ENCODE measurements at places on chromosomes 2 and 18. TPM values are rescaled to one million over a fixed set of nuclear protein-coding genes. Genes with fewer than 3 reads are reported as not detected.

Gene AQP12B
- total RNA-seq = not detected

Gene FKBP7
- total RNA-seq = 10.5 TPM

Gene CD8B
- total RNA-seq = 1.5 TPM

Gene DTYMK
- total RNA-seq = 17.3 TPM

Gene ANKRD62
- 0.27 TPM for total RNA-seq

Gene CSRNP3
- total RNA-seq = 2.3 TPM

DNA sequence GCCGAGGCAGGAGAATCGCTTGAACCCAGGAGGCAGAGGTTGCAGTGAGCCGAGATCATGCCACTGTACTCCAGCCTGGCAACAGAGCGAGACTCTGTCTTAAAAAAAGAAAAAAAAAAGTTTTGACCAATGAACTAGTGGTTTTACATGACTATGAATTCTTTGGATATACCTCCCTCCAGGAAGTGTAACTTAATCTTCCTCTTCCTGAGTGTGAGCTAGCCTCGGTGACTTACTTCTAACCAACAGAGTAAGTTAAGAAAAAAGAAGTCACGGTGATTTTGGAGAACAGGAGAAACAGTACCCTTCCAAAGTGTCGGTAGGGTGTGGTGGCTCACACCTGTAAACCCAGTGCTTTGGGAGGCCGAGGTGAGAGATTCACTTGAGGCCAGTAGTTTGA is 7.1 kb downstream of the TIA1 start:
- no peak overlapping the region for H3K4me3 ChIP-seq
- no peaks in the 10 kb centered on the region for H3K27me3 ChIP-seq
- peaks cover 33% of the 10 kb centered on the region for H3K36me3 ChIP-seq
- no peak overlapping the region for H3K27ac ChIP-seq

DNA sequence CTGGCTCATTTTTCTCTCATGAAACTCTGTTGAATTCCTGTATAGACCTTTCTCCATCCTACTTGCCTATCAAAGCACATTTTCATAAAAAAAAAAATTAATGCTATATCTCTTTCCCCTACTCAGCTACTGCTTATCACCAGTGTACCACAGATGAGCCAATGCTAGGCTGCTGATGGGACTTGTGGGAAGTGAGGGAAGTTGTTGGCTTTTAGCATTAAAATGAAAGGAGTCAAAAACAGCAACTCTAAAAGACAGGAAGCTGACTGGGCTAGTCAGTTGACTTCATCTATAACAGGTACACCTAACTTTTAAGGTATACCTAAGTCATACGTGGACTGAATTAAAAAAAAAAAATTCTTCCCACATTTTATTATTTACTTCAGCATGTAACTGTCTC is 102.1 kb downstream of the FAM117B start:
- H3K36me3 ChIP-seq = no peaks in the 10 kb centered on the region
- DNase-seq = no peak
- H3K27me3 ChIP-seq = no peaks in the 10 kb centered on the region
- H3K4me3 ChIP-seq = no peak overlapping the region
- no peaks in the 10 kb centered on the region for H3K4me1 ChIP-seq
- no peak overlapping the region for H3K27ac ChIP-seq

DNA sequence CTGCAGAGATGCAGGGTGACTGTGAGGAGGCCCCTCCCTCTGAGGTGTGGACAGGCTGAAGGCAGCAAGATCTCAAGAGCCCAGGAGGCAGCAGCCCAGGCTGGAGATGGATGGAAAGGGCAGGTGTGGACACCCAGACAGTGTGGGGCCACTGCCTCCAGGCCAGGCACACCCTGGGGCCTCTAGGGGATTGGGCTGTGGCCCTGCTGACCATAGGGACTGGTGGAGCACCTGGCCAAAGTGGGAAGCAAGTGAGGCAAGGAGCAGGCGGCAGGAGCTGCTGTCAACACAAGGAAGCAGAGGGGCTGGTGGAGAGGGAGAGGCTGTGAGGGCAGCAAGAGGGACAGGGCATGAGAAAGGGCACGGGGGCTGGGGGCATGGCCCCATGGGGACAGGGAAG is 10.8 kb downstream of the SNED1 start:
- H3K4me3 ChIP-seq = no peak overlapping the region
- H3K4me1 ChIP-seq = peaks cover 30% of the 10 kb centered on the region
- DNase-seq = peak; percentile 42
- no peaks in the 10 kb centered on the region for H3K27me3 ChIP-seq
- H3K27ac ChIP-seq = peak overlapping the region; percentile 73

GRCh38 chr2:190053426-190053825 is 9.1 kb downstream of the MSTN start:
- no peaks in the 10 kb centered on the region for H3K4me1 ChIP-seq
- no peak overlapping the region for H3K4me3 ChIP-seq
- no peak overlapping the region for H3K27ac ChIP-seq
- H3K27me3 ChIP-seq = no peaks in the 10 kb centered on the region
- no peaks in the 10 kb centered on the region for H3K36me3 ChIP-seq
- no peak for DNase-seq

- H3K4me3 ChIP-seq = no peak overlapping the region
- no peaks in the 10 kb centered on the region for H3K27me3 ChIP-seq
- no peak for DNase-seq
Observed at GRCh38 chr2:176004934-176005333, 2.9 kb upstream of the LNPK start.

GRCh38 chr18:43590182-43590903 is 313.1 kb upstream of the SYT4 start:
- no peak for DNase-seq
- no peak overlapping the region for H3K4me3 ChIP-seq
- no peaks in the 10 kb centered on the region for H3K36me3 ChIP-seq

DNA sequence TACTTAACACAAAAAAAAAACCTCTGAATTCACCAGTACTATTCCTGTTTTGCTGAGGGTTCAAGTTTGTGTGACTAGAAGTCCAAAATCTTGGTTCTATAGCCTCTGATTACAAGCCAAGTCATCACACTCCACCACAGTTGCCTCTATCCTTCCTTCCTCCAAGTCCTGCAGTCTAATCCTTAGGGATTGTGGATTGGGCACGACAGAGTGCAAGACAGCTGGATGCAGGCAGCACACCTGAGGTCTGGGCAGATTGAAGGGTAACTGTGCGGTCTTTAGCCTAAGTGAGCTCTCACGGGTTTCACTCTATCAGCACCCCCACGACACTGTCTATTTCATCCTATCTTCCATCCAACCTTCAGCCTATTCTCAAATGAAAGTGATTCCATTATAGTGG is 299.4 kb upstream of the ID2 start:
- no peak for DNase-seq
- H3K36me3 ChIP-seq = no peaks in the 10 kb centered on the region
- no peak overlapping the region for H3K27ac ChIP-seq

DNA sequence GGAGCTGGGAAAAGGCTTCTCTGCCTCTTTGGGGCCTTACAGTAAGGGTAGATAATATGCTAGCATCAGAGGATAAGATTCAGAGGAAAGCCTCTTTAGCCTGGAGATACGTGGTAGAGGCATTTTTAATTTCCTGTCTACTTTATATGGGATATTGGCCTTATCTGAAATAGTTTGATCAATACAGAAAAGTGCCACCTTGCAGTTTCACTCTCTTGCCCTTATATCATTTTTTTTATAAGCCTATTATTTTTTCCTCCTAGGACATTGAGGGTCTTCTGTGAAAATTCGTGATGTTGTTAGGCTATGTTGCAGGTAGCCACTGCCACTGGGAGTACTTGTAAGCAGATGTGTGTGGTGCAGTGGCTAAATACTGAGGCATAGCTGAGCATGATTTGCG is 40.1 kb upstream of the TOGARAM2 start:
- peaks cover 81% of the 10 kb centered on the region for H3K36me3 ChIP-seq
- DNase-seq = no peak
- H3K4me3 ChIP-seq = no peak overlapping the region

- H3K27me3 ChIP-seq = no peaks in the 10 kb centered on the region
- DNase-seq = no peak
- no peak overlapping the region for H3K4me3 ChIP-seq
- no peaks in the 10 kb centered on the region for H3K36me3 ChIP-seq
Observed at GRCh38 chr18:1806884-1807615, 764.3 kb downstream of the METTL4 start.

DNA sequence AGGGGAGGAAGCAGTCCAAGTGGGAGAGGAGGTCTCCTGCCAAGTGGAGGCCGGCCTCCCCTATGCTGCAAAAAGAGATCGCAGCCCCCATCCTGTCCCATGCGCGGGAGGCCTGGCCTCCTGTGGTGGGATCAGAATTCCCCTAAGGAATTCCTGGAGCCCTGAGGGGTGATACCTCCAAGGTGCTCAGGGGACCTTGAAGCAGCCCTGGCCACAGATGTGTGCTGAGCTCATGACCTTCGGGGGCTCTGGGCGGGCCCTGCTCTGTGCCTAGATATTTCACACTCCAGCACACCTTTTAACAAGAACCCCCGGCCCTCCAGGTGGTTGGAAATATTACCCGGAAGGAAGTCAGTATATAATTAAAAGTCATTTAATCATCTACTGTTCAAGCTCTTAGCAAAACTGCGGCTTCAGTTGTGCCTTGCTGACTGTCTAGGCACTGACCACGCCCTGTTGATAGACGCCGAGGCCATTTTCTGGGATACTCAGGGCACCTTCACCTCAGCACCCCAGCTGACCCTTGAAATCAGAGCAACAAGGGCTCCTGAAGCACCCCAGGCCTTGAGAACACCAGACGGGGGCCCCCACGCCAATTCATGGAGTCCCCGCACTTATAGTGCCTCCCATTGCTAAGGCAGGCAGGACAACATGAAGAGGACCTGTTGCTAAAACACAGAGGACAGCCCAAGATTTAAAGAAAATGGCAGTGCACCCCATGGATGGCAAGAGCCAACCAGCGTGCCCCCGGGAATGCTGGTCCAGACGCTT is 119.1 kb downstream of the NDUFA10 start:
- H3K4me3 ChIP-seq = no peak overlapping the region
- H3K27ac ChIP-seq = no peak overlapping the region
- H3K4me1 ChIP-seq = peaks cover 4% of the 10 kb centered on the region
- no peaks in the 10 kb centered on the region for H3K27me3 ChIP-seq

DNA sequence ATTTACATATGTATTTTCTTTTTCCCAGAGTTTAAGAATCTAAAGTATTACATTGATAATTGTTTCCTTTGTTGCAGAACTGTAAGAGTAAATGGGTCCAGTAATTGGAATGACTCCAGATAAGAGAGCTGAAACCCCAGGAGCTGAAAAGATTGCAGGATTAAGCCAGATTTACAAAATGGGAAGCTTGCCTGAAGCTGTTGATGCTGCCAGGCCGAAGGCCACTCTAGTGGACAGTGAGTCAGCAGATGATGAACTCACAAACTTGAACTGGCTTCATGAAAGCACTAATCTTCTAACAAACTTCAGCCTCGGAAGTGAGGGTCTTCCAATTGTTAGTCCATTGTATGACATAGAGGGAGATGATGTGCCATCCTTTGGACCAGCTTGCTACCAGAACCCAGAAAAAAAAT is 183.8 kb upstream of the STON1 start:
- DNase-seq = peak; percentile 65
- no peak overlapping the region for H3K4me3 ChIP-seq
- H3K4me1 ChIP-seq = peaks cover 47% of the 10 kb centered on the region
- H3K36me3 ChIP-seq = no peaks in the 10 kb centered on the region
- no peaks in the 10 kb centered on the region for H3K27me3 ChIP-seq

- no peak for DNase-seq
- peak overlapping the region; percentile 92 for H3K27ac ChIP-seq
- peaks cover 26% of the 10 kb centered on the region for H3K4me1 ChIP-seq
- H3K36me3 ChIP-seq = peaks cover 34% of the 10 kb centered on the region
- peak overlapping the region; percentile 85 for H3K4me3 ChIP-seq
Observed at GRCh38 chr2:108449410-108450130, 564 bp downstream of the GCC2 start.

- H3K4me3 ChIP-seq = no peak overlapping the region
- H3K27me3 ChIP-seq = no peaks in the 10 kb centered on the region
- DNase-seq = no peak
- H3K27ac ChIP-seq = no peak overlapping the region
- no peaks in the 10 kb centered on the region for H3K36me3 ChIP-seq
- no peaks in the 10 kb centered on the region for H3K4me1 ChIP-seq
Observed at GRCh38 chr18:59802031-59802430, 97.8 kb upstream of the PMAIP1 start.

- H3K27me3 ChIP-seq = no peaks in the 10 kb centered on the region
- H3K4me1 ChIP-seq = no peaks in the 10 kb centered on the region
- no peak for DNase-seq
- no peaks in the 10 kb centered on the region for H3K36me3 ChIP-seq
Observed at GRCh38 chr2:71492112-71492511, 38.8 kb downstream of the DYSF start.

DNA sequence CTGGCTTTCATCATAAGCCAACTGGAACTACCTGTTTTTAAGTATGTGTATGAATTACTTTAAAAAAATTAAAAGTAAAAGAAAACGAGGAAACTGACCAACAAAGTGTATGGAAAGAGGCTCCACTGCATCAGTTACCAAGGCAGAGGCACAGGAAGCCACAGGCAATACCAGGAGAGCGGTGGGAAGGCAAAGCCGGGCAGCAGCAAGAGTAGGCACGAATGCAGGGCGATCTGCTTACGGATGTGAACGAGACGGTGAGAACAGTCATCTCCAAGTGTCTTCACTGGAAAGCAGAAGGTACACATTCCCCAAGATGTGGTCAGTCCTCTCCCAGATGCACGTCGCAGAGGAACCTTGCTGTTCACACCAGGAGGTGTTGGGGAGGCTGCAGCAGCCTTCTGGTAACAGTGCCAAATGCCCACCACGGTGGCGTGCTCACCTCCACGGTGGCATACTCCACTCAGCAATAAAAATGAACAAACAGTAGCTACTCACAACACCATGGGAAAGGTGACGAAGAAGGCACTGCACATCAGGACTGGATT is 43.1 kb downstream of the HS6ST1 start:
- H3K27ac ChIP-seq = no peak overlapping the region
- H3K36me3 ChIP-seq = peaks cover 4% of the 10 kb centered on the region
- peaks cover 5% of the 10 kb centered on the region for H3K4me1 ChIP-seq
- no peaks in the 10 kb centered on the region for H3K27me3 ChIP-seq

GRCh38 chr2:108193251-108193650 is 46.5 kb upstream of the SULT1C3 start:
- H3K27me3 ChIP-seq = no peaks in the 10 kb centered on the region
- H3K36me3 ChIP-seq = no peaks in the 10 kb centered on the region
- no peak overlapping the region for H3K4me3 ChIP-seq
- DNase-seq = no peak

DNA sequence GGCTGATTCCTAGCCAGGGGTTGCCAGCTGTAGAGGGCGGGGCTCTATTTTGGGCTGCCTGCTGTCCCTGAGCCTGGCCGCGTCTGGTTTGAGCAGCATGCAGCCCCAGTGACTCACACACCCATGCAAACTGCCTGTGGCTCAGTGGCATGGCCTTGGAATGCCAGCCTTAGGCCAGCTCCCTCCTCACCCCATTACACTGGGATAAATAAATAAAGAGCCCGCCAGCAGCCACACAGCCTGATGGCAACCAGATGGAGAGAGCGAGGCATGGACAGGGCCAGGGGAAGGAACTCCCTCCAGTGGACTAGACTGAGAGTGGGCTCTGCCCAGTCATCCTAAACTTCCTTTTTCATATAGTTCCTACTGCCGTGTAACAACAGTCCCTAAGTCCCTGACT is 18.3 kb downstream of the NHEJ1 start:
- H3K27me3 ChIP-seq = no peaks in the 10 kb centered on the region
- peaks cover 63% of the 10 kb centered on the region for H3K36me3 ChIP-seq
- no peaks in the 10 kb centered on the region for H3K4me1 ChIP-seq
- DNase-seq = no peak
- no peak overlapping the region for H3K27ac ChIP-seq
- no peak overlapping the region for H3K4me3 ChIP-seq

- H3K27me3 ChIP-seq = no peaks in the 10 kb centered on the region
- no peak overlapping the region for H3K4me3 ChIP-seq
- no peak for DNase-seq
Observed at GRCh38 chr18:36025025-36025424, 42.3 kb downstream of the RPRD1A start.

Data from lower lobe of right lung (tissue), 2 donors.